ENCODE measurements at places on chromosomes 2 and 18.

DNA sequence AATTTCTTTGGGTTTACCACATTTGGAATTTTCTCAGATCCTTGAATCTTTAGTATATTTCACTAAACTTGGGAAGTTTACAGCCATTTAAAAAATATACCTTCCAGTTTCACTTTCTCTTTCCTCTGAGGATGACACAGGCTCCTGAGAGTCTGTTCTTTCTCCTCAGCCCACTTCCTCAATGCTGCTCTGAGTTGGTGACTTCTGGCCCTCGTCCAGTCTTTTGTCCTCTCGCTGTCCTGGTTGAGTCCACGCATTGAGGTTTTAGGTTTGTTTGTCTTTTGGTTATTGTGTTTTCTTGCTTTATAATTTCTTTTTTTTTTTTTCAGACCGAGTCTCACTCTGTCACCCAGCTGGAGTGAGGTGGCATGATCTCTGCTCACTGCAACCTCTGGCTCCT, 40.7 kb upstream of the GALR1 start:
- DNase-seq, result no peak

- no peak for DNase-seq
Observed at GRCh38 chr2:74532222-74532621, 2.5 kb downstream of the HTRA2 start.

- no peak for DNase-seq
Observed at GRCh38 chr2:10382354-10383061, 65.6 kb downstream of the ODC1 start.

DNA sequence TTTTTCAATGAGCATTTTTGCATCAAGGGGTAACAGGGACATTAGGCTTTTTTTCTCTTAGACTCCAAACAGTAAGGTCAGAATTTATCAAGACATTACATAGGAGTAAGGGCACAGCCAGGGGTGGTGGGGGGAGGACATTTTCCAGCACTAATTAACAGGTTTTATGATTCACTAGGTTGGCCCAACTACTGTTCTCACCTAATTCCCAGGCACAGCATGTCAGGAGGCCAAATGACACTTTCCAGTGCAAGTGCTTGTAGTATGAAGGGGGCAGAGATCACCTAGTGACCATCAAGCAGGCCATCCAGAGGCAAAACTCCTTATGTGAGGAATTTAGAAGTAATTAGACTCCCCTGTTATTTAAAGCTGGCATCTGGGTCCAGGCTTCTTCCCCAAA, 3.9 kb upstream of the MBD2 start:
- no peak for DNase-seq

- DNase-seq, result no peak
Observed at GRCh38 chr2:50455351-50455939, 576.5 kb downstream of the NRXN1 start.

DNA sequence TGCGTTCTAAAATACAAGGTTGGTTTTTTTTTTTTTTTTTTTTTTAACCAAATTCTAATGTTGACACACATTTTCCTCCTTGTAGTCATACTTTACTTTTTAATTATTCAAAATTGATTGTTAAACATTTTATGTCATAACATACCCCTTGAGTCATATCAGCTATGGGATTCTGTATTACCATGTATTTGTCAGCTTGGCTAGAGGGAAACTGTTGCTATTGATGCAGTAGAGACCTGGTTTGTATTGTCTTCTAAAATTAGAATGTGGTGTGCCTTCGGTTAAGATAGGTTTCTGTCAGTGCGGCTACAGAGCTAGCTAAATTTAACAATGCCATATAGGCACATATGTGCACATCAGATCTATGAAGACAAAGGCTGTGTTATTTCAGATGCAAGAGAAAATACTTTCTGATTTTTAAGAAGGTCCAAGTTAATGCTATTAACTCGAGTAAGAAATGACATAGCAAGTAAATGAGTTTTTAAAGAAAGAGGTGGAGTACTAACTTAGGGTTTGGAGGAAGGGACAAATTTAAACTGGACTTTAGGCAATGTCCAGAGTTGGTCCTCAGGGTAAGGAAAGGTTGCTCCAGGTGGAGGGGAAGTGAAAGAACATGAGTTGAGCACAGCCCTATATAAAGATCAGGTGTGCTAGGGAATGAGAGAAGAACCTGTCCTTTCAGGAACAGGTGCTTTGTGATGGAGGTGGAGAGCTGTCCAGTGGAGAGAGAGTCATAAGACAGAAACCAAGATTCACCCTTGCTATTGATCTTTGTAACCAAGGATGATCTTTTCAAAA, 152.3 kb downstream of the PRPF40A start:
- no peak for DNase-seq

DNA sequence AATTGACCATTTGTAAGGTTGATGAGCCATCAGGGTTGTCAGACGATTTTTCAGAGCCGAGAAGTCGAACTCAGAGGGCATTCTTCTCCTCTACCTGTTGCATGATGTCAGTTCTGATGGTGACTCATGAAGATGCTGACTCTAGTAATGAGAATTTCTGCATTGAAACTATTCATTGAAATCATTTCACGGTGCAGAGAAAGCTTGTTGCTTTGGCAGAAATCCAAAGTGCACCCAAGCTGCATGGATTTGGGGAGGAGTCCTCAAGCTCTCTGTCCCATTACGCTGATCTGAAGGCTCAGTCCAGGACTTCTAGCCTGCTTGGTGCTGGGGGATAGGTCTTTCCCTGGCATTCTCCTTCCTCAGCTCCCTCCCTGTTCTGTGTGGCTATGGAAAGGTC, 125.7 kb upstream of the PXDN start:
- no peak for DNase-seq

DNA sequence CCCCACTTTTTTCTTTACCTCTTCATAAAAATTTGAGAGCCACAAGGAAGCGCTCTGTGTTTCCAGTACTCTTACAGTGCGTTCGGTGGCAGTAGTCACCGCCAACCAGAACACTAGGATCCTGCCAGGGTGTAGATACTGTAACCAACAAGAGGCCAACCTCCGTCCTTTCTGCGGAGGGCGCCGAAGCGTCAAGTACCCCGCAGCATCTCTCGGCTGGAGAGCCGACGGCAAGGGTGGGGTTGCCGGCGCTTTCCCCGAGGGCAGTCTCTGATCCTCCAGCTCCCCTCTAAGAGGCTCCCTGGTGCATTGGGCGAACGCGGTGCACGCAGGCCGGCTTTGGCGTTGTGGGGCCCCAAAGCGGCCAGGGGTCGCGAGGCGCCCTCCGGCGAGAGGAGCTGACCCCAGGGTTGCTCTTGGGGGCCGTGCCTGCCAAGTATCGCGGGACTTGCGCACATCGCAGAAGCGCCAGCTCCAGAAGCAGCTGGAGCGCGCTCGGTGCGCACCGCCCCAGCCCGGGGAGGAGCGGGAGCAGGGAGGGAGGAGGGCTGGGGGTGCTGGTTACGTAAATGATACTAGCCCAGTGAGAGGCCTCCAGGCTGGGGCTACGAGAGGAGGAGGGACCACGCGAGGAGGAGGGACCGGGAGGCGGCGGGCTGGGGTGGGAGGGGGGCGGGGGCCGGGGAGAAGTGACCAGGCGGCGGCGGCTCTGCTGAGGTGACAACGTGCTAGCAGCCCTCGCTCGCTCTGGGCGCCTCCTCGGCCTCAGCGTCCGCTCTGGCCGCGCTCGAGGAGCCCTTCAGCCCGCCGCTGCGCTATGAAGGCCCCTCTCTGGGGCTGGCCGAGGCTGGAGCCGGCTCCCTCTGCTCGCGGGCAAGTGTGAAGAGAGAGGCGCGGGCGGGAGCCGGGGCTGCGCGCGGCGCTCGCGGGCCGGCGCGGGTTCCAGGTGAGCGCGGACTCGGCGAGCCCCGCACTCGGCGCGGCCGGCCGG, at the start of gene GALNT13:
Gene GALNT13 (plus strand): TSS at position 692 of the 991 bp plus-strand sequence.
- peak; percentile 81 for DNase-seq

- DNase-seq, result no peak
Observed at GRCh38 chr18:79274823-79275222, 120.9 kb upstream of the NFATC1 start.

DNA sequence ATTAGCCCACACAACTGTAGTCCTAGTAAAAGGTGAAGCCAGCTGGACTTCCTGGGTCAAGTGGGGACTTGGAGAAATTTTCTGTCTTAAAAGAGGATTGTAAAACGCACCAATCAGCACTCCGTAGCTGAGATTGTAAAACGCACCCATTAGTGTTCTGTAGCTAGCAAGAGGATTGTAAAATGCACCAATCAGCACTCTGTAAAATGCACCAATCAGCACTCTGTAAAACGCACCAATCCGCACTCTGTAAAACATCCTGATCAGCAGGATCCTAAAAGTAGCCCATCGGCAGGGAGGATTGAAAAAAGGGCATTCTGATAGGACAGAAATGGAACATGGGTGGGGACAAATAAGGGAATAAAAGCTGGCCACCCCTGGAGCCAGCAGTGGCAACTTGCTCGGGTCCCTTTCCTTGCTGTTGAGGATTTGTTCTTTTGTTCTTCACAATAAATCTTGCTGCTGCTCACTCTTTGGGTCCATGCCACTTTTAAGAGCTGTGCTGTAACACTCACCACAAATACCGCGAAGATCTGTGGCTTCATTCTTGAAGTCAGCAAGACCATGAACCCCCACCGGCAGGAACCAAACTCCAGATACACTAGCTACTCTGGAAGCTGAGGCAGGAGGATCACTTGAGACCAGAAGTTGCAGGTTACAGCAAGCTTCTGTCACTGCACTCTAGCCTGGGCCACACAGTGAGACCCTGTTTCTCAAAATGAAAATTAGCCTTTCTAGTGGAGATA, 102.6 kb downstream of the HS6ST1 start:
- no peak for DNase-seq

DNA sequence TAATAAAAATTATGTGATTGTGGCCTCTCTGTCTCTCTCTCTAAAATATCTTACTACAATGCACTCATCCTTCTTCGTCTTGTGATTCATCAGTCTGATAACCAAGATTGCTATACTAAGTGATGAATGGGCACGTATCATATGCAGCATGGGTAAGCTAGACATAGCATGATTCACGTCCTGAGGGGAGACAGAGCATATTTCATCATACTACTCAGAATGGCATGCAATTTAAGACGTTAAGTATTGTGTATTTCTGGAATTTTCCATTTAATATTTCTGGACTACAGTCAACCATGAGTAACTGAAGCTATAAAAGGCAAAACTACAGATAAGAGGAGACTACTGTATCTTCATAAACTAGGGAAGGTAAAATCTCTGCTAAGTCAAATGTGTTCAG, 97.0 kb upstream of the CD226 start:
- no peak for DNase-seq

DNA sequence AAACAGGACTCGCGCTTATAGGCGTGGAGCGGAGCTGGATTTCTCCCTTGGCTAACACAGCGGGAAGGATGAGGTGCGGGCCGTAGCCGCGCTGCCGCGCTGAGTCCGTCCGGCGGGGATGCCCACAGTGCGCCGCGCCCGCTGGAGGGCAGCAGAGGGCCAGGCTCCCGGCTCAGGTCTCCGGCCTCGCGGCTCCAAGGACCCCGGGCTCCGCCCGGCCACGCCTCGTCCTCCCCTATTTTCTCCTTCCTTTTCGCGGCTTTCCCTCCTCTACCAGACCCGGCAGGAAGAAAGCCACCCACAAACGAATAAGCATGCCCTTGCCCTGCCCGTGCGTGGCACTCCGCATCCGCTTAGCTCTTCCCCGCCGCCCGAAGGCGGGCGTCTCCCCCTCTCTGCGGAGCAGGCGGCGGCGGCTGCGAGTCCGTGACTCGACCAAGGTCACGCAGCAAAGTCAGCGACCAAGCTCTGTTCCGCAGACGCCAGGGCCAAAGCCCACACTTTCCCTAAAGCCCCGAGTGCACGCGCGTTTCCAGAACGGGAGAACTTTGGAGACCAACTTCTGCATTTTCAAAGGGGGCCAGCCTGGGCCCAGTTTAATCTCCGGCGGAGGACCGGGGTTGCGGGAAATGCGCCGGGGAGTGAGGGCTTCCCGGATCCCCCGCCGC, 48.5 kb downstream of the KCNIP3 start:
- DNase-seq, result peak; percentile 91

DNA sequence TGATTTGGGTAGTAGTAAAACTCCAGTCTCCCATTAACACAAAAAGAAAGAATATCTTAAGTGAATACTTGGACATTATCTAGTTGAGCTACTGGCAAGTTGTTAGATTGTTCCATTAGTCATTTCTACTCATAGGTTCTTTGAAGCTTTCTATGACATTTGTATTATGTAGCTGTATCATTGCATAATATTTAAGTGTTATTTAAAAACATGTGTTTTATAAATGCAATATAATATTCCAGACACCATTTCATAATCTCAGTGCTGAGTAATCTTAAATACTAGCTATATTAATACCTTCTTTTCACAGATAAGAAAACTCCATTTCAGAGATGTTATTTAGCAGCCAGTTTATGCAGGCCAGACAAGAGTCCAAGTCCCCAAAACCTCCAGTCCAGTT, 271.9 kb downstream of the NCKAP5 start:
- no peak for DNase-seq

DNA sequence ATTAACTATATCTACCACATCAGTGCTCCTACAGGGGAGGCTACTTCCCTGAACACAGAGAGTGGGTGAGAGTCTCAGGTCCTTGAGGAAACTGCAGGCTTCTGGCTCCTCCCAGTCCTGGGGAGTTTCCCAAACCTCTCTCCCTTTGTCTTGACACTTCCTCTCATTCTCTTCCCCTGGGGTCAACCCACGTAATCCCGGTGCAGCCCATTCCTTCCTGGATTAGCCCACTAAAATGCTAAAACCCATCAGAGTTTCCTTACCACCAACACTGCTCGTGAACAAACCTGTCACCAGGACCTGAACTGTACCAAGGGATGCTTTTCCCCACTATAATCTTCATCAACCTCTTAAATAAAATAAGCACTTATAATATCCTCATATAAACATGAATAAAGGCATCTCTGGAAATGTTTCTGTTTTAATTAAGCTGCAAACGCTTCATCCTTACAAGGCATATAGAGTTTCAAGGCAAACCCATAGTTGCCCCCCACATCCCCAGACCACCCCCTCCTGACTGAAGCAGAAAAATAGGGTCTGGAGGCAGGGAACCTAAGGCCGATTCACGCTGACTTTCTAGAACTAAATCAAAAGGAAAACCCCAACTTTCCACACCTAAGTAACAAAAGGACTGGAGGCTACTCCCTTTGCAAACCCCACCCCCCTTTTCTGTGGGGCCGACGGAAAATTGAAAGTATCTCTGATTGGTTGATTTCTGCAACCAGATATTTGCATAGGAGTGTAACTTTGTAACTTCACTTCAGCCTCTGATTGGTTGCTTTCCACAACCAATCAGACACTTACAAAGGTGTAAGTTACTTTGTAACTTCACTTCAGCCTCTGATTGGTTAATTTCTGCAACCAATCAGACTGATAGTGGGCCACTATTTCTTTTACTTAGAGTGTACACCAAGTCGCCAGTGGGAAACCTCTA, 19.0 kb downstream of the TMSB10 start:
- DNase-seq, result no peak

DNA sequence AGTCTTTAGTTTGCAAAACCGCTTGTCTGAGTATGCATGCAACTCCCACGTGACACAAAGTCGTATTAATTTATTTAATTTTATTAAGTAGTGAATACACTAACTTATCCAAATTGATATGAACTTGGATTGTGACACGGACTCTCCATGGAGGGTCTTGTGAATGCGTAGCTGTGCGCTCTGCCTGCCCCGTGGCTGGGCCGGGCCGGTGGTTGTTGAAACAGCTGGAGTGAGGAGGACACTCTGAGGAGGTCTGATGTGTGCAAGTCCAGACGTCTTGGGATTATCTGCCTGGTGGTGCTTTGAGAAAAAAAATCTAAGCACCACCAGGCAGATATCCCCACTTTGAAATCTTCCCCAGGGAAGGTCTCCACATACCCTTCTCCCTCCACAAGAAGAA, 41.0 kb upstream of the RBM44 start:
- no peak for DNase-seq

GRCh38 chr2:100106460-100106859, 35.9 kb downstream of the AFF3 start:
- DNase-seq, result peak; percentile 20

- DNase-seq, result no peak
Observed at GRCh38 chr18:75130591-75131328, 78.2 kb downstream of the PTGR3 start.

GRCh38 chr18:79724299-79725080, 44.9 kb downstream of the CTDP1 start:
- no peak for DNase-seq

Measured in HEK293T (cell line).